Activated naive CD4-positive, alpha-beta T cell treated with anti-CD3 and anti-CD28 coated beads, Interleukin-2, amount 50 U/mL, for 72 hours (primary cell): ENCODE measurements at places on chromosomes 7 and 10. TPM values are rescaled to one million over a fixed set of nuclear protein-coding genes. Genes with fewer than 3 reads are reported as not detected.

GRCh38 chr7:150450491-150451001 lies at the start of gene GIMAP8:
GIMAP8 (plus strand) TSS chr7:150450630; CDS start chr7:150466699, 16,069 bp downstream.
- peak; percentile 67 for DNase-seq

DNA sequence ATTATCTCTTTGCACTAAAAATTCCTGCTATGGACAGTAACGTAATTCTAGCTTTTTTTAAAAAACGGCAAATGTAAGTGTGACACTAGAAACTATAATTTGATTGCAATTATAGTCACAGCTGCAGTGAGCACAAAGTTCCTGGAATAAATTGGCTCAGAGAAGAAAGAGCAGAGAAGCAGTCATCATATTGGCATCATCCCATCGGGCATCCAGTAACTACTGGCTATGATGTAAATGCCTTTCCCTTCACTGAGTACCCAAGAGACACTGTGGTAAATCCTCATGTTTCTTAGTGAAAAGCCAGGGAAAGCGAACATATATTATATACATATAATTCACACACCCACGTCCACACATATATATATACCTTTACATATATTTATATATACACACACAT lies 43.6 kb downstream of the PIP4K2A start:
- DNase-seq: no peak

DNA sequence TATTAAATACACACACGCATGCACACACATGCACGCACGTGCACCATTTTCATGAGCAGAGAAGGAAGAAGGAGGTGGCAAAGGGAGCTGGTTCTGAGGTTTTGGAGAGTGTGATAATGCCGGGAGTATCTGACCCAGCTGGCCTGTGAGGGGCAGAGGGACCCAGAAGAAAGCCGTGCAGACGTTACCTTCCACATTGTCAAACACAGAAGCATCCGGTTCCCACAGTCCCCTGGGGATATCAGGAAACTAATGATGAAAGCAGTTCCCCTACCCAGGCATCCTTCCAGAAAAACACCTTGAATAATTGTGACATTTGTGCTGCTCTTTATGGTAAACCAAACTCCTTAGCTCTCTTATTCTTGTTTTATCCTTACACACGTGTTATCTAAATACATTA lies 85.7 kb upstream of the FAM180A start:
- no peak for DNase-seq

DNA sequence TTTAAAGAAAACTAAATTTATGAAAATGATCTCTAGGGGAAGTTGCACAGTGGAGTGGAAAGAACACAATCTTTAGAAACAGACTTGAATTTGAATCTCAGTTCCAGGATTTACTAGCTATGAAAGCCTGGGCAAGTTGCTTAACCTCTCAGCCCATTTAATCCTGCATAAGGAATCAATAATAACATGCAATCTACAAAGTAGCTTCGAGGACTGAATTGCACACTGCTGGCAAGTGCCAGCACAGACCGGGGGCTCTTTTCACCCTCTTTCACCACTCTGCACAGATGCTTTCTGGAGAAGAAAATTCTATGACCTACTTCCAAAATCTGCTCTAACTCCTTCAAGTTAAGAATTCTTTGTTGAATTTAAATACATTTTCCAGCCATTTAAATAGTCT lies 63.4 kb upstream of the ANK3 start:
- DNase-seq: no peak

DNA sequence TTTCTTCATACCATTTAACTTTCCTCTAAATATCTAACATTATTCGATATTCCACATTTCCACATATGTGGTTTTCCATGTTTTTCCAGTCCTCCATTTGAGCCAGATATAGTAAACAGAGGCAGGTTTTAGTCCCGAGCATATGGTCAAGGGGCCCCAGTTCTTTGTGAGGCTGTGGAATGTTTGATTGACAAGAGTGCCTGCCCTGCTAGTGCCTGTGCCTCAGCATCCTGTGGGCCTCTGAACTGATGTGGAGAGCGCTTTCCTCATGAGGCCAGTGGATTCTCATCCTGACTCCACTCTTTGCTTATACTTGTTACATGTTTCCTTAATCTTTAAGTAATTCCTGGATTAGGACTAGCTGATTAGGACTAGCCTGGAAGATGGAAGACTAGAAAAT lies 58.8 kb downstream of the POM121L12 start:
- DNase-seq: no peak

- no peak for DNase-seq
Measured at GRCh38 chr7:121493553-121493952, 97.4 kb upstream of the FAM3C start.

DNA sequence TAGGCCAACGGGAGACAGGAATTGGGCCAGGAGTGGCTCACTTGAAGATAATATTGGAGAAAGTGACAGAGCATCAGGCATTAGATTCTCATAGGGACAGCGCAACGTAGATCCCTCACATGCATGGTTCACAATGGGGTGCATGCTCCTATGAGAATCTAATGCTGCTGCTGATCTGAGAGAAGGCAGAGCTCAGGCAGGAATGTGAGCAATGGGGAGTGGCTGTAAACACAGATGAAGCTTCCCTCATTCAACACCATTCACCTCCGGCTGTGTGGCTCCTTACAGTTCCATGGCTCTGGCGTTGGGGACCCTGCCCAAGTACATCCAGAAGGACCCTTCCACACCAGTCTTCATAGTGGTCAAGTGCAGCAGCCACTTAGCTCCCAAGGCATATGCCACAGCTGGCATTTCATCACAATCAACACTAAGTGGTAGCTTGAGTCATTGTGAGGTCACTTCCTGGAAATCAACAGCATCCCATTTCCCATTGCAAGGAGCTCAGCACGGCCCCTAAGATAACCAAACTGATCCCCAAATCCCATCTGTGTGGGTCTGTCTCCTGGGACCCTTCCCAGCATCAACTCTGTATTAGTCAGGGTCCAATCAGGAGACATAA lies 174.5 kb downstream of the TPST1 start:
- no peak for DNase-seq

DNA sequence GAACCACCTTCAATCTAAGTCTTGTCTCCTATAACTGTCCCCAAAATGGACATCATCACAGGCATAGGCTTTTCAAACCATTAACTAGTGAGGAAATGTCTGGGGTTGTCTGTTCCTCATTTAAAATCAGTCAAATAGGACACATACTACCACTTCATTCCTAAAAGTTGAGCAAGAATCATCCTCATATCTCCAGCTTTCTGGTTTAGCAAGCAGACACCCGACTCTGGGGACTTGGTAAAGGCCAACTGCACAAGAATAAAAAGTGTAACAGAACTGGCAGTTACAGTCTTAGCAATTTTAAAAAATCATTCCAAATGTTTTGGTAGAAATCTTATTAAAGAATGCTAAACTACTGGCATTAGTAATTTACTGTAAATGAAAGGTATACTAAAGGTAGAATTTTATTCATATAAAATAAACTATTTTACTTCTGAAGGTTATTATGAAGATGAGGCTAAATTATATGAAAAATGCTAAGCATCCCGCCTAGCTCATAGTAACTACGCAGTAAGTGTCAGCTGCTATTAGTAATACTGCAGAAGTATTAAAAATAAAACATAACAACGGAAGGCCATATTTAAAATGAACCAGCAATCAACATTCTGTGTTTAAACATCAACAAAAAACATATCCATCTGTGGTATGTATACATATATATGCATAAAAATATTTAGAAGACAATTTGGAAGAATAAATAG lies 60.8 kb downstream of the ZNF438 start:
- no peak for DNase-seq

GRCh38 chr7:42192066-42192465 lies 44.9 kb downstream of the GLI3 start:
- DNase-seq: no peak

DNA sequence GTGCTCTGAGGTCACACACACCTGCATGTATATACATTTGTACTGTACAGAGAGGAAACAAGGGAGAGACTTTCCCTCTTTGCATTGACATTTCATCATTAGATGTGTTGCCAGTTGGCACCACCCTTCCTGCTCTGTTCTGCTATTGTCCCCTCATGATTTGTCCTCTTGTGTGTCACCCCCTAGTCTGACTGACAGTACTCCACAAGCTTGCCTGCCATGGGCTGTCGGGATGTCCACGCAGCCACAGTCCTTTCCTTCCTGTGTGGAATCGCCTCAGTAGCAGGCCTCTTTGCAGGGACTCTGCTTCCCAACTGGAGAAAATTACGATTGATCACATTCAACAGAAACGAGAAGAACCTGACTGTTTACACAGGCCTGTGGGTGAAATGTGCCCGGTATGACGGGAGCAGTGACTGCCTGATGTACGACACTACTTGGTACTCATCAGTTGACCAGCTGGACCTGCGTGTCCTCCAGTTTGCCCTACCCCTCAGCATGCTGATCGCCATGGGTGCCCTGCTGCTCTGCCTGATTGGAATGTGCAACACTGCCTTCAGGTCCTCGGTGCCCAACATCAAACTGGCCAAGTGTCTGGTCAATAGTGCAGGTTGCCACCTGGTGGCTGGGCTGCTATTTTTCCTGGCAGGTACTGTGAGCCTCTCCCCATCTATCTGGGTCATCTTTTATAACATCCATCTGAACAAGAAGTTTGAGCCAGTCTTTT lies 9.4 kb downstream of the CLDN12 start:
- peak; percentile 10 for DNase-seq

GRCh38 chr7:25855854-25856782 lies 295.9 kb upstream of the NFE2L3 start:
- no peak for DNase-seq

- no peak for DNase-seq
Measured at GRCh38 chr10:72015841-72016240, 51.6 kb downstream of the CHST3 start.

GRCh38 chr10:26269754-26270153 lies 53.2 kb downstream of the GAD2 start:
- no peak for DNase-seq

DNA sequence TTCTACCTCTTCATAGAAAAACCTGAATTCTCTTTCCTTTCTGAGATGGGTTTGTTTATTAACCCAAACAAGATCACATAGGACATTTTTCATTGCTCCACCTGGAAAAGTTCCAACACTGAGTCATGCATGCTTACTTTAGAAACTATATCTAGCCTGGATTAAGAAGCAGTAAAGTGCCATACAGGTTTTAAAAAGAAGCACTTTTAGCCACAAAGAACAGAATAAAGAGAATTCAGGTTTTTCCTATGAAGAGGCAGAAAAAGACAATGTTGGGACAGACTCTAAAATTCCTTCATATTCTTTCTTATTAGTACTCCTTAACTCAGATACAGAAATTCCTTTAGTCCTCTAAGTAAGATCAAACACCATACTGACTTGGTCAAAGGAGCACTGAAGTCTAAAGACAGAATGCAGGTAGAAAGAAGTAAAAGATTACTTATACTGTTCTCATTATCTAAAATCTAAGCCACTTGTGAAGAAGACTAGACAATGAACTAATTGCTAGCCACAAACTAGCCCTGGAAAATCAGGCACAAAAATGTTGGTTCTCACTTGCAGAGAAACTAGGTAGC lies 241.3 kb downstream of the ANK3 start:
- no peak for DNase-seq

DNA sequence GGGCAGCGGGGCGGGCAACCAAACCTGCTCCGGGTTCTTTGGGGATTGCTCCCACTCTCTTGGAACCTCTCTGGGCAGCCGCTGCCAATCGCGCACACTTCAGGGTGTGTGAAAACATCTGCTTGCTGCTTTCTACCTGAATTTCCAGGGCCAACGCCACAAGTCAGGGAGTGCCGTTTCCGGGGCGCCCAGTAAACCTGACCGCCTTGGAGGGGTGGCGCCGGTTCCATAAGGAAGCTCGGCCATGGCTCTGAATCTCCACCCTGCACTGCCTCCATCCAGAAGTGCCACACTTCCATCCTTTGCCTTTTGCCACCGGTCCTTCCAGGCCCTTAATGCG lies 679 bp upstream of the AFAP1L2 start:
- DNase-seq: no peak

- DNase-seq: no peak
Measured at GRCh38 chr10:50063100-50063499, 4.7 kb upstream of the WASHC2A start.

DNA sequence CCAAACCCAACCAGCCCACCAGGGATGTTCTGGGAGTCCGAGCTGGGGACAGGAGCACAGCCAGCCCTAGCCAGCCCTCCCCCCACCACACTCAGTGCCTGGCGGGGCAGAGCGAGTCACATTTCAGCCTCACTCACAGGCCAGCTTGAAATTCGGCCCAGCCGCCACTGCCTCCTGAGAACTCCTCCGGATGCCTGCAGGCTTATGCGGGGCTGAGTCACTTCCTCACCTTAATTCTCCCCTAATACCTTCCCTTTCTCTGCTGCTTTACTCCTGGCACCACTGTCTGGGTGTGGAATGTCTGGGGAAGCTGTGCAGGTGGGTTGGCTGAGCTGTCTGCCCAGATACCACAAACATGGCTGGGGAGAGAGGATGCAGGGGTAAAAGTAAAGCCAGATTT lies 22.6 kb upstream of the DLG5 start:
- no peak for DNase-seq

DNA sequence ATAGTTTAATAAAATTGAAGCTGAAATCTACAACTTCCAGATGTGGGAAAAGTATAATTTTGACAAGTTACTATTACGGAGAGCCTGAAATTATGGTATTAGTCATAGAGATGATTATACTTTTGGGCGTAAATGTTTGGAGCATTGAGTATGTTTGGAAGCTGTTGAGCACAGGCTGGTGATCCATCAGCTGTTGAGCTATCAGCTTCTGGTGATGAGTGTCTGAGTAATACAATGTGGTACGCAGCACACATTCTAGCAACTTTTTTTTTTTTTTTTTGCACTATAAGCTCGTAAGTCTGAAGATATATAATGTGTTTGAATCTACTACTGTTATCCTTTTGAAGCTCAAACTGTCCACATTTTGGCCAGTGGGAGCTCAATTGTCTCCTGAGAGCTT lies 123.4 kb downstream of the ATE1 start:
- no peak for DNase-seq

- DNase-seq: no peak
Measured at GRCh38 chr7:28804990-28805389, 153.1 kb downstream of the TRIL start.

GRCh38 chr10:62186999-62187675 lies 81.5 kb downstream of the RTKN2 start:
- no peak for DNase-seq

- DNase-seq: no peak
Measured at GRCh38 chr7:45064047-45064725, 24.6 kb downstream of the NACAD start.

The FOXI2 gene
- total RNA-seq: not detected

The ANKRD61 gene
- 0.33 TPM for total RNA-seq

The ZMYND11 gene
- 6.0 TPM for total RNA-seq

The TDRD1 gene
- 0.20 TPM for total RNA-seq

The CFAP69 gene
- 0.39 TPM for total RNA-seq

The CADPS2 gene
- not detected for total RNA-seq

The CABCOCO1 gene
- total RNA-seq: not detected

The ZNF488 gene
- 0.55 TPM for total RNA-seq

The C10orf105 gene
- total RNA-seq: 0.68 TPM

The GNAT3 gene
- total RNA-seq: not detected

The ADCYAP1R1 gene
- not detected for total RNA-seq

The ARHGAP12 gene
- total RNA-seq: 4.8 TPM

The RBP3 gene
- total RNA-seq: not detected

The VWA2 gene
- 0.08 TPM for total RNA-seq

The THSD7A gene
- 0.02 TPM for total RNA-seq

The STOX1 gene
- total RNA-seq: 0.84 TPM
